ENCODE measurements at places on chromosomes 1 and 21. TPM values are rescaled to one million over a fixed set of nuclear protein-coding genes. Genes with fewer than 3 reads are reported as not detected.

ATPAF1 gene
- total RNA-seq: 35.7 TPM

CFHR5 gene
- total RNA-seq: not detected

GBP4 gene
- not detected for total RNA-seq

BRDT gene
- total RNA-seq: not detected

- no peaks in the 10 kb centered on the region for H3K27me3 ChIP-seq
- no peak overlapping the region for H3K27ac ChIP-seq
These were observed 25.6 kb downstream of the AGMAT start for GRCh38 chr1:15559189-15559810.

DNA sequence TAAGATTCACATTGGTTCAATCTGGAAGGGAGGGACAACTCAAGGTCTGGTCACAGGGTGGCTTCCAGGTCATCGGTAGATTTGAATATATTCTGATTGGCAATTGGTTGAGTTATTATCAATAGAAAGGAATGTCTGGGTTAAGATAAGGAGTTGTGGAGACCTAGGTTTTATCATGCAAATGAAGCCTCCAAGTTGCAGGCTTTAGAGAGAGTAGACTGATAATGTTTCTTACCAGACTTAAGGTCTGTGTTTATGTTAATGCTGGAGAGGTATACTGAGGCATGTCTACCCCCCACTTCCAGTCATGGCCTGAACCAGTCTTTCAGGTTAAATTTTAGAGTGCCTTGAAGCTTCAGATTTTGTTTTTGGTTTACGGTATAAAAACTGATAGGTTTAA is 29.7 kb downstream of the USP25 start:
- no peak for DNase-seq
- no peak overlapping the region for H3K27ac ChIP-seq
- peaks cover 7% of the 10 kb centered on the region for H3K36me3 ChIP-seq
- peaks cover 24% of the 10 kb centered on the region for H3K4me1 ChIP-seq
- no peaks in the 10 kb centered on the region for H3K27me3 ChIP-seq

DNA sequence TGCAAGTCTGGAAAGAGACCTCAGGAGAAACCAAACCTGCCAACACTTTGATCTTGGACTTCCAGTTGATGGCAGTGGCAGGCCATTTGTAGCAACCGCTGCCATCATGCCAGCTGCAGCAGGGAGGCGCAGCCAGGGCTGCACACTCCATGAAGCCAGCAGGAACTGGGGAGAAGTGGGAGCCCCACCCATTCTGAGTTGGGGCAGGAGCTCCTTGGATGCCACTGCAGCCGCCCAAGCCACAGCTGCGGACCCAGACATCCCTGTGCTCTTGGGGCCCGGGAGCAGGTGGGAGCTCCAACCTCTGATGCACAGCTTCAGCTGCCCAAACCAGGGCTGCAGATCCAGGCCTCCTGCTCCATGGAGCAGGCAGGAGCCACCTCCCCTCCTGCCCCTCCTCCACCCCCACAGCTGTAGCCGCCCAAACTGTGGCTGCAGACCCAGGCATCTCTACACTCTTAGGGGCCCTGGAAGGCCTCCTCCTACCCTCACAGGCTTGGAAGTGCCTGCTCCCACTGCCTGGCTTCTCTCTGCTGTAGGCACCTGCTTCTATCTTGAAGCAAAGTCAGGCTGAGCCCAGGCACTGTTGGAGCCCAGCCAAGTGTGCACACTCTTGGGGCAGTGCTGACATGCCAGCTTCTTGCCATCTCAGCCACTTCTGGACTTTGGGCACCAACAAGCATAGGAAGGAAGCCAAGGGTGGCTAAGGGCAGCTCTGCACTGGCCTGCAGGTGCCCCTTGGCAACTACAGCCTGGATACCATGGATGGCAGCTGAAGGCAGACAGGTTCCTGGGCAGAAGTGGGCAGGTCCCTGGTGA is 20.0 kb upstream of the DISP1 start:
- peaks cover 9% of the 10 kb centered on the region for H3K27me3 ChIP-seq
- no peak overlapping the region for H3K4me3 ChIP-seq
- H3K27ac ChIP-seq: no peak overlapping the region
- no peaks in the 10 kb centered on the region for H3K4me1 ChIP-seq

- no peaks in the 10 kb centered on the region for H3K36me3 ChIP-seq
- peaks cover 45% of the 10 kb centered on the region for H3K4me1 ChIP-seq
- H3K27ac ChIP-seq: no peak overlapping the region
- no peak overlapping the region for H3K4me3 ChIP-seq
- peaks cover 8% of the 10 kb centered on the region for H3K27me3 ChIP-seq
- DNase-seq: no peak
These were observed 79.7 kb upstream of the RUNX3 start for GRCh38 chr1:25009671-25010262.

- no peaks in the 10 kb centered on the region for H3K27me3 ChIP-seq
- H3K36me3 ChIP-seq: no peaks in the 10 kb centered on the region
- H3K27ac ChIP-seq: peak overlapping the region; percentile 42
These were observed 6.8 kb upstream of the BSDC1 start for GRCh38 chr1:32400876-32401631.

DNA sequence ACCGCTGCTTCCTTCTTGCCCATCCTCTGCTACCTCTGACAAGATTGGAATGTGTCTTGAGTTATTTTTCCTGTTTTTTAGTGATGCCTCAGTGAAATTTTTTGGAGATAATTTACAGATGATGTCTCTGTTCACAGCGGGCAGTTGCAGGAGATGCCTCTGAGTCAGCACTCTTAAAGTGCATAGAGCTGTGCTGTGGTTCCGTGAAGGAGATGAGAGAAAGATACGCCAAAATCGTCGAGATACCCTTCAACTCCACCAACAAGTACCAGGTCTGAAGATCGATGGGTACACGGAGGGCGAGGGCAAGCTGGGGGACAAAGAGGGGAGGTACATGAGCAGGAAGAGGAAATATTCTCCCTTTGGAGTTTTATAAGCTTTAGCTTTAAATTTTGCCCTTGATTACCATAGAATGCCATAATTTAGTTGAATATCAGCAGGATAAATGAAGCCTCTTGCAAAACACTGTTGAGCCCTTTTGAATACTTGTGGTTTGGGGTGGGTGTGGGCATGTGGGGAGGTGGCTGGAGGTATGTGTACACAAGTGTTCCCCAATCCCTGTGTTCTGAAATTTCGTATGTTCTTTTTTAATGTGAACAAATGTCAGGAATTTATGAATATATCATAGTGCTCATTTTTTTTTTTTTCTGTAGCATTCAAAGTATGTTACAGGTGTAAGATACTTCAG is 19.8 kb downstream of the ATP1A1 start:
- H3K4me1 ChIP-seq: no peaks in the 10 kb centered on the region
- no peak overlapping the region for H3K27ac ChIP-seq
- no peaks in the 10 kb centered on the region for H3K27me3 ChIP-seq
- DNase-seq: no peak
- H3K36me3 ChIP-seq: peaks cover 84% of the 10 kb centered on the region

Data from osteocyte (in vitro differentiated cells).